Stimulated activated CD8-positive, alpha-beta memory T cell treated with anti-CD3 and anti-CD28 coated beads, Interleukin-2, amount 100 ng/mL, for 48 hours (primary cell): ENCODE measurements at places on chromosomes 5 and 9.

- DNase-seq, result no peak
Observed at GRCh38 chr5:148788636-148789035, 37.8 kb upstream of the ADRB2 start.

GRCh38 chr5:41856644-41857491 lies 13.4 kb downstream of the OXCT1 start:
- DNase-seq, result no peak

GRCh38 chr9:125137200-125137599 lies 6.1 kb downstream of the SCAI start:
- DNase-seq, result no peak

- DNase-seq, result no peak
Observed at GRCh38 chr9:108272349-108272899, 583.4 kb downstream of the ACTL7B start.

- no peak for DNase-seq
Observed at GRCh38 chr5:1292139-1292538, 2.7 kb downstream of the TERT start.

DNA sequence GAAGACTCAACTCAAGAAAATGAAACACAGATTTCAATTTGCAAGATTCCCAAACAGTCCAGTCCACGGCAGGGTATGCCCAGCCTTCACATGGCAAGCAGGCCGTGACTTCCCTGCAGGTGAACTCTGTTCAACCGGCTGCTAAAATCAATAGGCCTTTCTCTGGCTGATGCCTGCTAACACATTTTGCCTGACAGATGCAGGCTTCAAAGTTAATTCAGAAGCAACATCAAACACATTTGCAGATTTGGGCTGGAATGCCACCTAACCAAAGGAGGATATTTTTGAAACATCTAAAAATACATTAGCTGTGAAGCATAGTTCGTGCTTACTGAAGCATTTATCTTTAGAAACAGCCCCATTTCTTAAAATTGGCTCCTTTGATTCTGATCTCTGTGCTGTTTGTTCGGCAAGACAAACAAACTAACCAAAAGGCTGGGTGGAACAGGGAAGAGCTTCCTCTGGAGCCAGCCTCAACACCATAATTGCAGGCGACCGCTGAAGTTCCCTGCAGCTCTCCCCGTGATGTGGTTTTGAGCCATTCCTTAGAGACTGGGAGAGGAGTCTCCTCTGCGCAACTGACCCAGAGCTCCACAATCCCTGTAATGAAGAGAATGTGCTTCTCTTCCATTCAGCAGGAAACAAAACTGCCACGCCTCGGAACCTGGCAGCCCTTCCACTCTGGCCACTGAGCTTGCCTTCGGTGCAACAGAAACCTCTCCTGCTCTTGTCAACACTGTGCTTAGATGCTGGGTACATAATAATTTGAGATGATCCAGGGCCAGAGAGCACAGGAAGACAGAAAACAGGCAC lies 126.5 kb downstream of the MYO10 start:
- DNase-seq, result no peak

DNA sequence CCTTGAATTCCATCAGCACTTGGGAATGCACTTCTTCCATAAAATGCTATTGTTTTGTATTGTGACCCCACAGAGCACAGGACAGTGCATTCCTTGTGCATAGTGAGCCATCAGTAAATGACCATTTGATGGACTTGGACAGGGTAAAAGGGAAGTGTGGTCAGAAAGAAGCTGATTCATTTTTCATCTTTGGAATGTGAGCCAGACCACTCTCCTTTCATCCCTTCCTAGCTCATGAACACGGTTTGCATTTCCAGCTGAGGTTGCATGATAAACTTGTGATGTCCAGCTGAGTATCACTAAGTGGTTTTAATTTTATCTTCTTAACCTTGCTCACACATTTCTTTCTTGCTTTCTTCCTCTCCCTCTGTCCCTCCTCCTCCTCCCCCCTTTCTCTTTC lies 101.3 kb downstream of the NUDT12 start:
- no peak for DNase-seq
